ENCODE measurements at places on chromosomes 7 and 10.

GRCh38 chr7:118005026-118005425 is 131.8 kb upstream of the CTTNBP2 start:
- DNase-seq, result no peak

- DNase-seq, result no peak
Measured at GRCh38 chr10:113316506-113316905, 236.3 kb upstream of the HABP2 start.

- DNase-seq, result no peak
Measured at GRCh38 chr10:33434933-33435332, 100.5 kb upstream of the NRP1 start.

- no peak for DNase-seq
Measured at GRCh38 chr10:15393139-15393825, 22.2 kb upstream of the FAM171A1 start.

GRCh38 chr10:11284291-11285085 is 266.8 kb downstream of the CELF2 start:
- no peak for DNase-seq

Measured in omental fat pad (tissue), 4 donors.